ENCODE measurements at places on chromosomes 2 and 18.
A peak's percentile ranks its signal among the peaks of the same experiment; 100 is the strongest.

DNA sequence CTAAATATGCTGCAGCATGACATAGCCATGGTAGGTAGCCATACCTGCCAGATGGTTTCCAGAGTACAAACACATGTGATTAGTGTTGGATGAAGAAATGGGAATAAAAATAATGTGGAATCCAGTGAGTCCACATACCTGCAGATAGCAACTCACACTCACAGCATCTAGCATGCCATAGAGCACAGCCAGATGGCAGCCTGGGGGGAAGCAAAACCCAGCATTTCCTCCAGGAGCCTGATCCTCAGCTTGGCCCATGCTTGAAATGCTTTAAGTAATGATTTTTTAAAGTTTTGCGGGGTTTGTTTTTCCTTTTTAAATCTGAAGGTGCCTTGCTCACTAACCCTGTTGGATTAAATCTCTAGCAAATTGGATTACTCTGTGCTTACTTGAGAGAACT is 535.1 kb downstream of the STK39 start:
- no peak for DNase-seq

DNA sequence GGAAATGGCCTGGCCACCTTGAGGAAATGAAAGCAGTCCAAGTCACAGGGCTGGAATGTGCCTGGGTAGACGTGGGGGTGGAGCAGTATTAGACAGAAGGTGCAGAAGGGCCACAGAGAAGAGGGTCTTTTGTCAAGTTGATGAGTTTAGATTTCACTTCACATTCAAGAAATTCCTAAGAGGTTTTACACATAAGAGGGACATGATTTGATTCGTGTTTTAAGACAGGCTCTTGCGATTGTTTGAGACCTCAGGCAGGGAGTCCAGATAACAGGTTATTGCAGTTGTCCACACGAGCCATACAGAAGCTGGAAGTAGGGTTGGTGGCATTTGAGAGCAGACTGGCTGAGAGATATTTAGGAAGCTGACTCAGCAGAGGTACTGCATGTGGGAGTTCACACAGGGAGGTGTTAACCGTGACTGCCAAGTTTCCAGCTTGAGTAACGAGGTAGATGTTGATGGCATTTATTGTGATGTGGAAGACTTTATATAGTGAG is 64.6 kb downstream of the NEB start:
- DNase-seq: no peak

DNA sequence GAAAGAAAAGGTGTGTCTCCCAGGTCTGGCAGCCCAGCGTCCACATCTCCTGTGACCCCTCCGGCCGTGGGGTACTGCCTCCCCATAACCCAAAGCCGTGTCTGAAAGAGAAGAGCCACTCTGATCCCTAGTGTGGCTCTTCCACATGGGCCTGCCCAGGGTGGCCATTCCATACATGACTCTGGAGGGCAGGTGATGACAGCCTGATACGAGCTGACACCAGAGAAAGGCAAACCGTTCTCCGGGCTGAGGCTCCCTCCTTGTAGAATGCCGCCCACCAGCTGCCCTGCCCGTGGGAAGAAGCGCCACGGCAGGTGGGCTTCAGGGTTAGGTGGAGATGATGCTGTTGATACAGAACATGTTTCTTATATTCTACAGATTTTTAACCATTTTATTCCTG is 451.6 kb upstream of the SALL3 start:
- DNase-seq: no peak

DNA sequence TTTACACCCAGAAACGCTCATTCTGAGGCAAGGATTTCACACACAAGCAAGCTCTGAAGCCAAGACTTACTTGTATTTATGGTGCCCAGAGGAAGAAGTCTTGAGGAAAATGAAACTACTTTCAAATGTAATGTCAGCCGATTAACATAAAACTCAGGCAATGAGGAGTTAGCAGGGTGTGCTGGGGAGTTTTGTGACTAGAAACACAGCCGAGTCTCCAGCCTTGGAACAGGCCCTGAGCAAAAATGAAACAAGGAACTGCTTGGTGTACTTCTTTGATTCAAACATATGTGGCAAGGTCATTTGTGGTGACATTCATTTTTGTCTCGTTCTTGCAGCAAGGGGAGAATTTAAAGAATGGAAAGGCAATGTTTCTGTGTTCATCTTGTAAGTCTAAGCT is 4.5 kb downstream of the DYTN start:
- no peak for DNase-seq

DNA sequence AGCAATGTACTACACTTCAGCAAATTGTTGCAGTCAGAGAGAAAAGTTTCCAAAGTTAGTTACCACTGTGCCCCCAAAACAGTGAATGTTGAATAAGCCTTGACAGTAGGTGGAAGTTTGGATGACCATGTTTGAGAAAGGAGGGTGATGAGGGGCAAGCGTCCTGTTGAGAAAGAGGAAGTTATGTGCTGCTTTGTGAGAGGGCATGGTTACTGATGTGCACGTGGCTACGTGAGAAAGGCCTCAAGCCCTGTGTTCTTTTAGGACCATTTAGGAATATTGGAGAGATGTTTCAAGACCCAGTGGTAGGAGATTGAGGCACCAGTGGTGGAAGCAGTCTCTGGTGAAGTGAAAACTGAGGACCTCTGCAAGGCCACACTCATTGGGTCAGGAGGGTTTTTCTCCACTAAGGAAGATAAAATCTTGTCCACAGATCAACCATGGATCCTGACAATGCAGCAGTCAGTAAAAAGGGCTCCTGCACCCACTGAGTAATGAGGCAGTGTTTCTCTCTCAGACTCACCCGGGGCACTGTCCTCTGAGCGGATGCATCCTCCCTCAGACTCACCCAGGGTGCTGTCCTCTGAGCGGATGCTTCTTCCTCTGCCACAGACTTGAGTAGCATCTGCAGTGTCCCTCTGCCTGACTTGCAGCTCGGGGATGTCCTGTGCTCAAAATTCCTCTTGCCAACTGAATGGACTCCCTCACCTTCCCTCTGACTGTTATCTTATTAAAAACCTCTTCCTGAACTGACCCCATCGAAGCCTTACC is 34.7 kb upstream of the ACTR3 start:
- no peak for DNase-seq

DNA sequence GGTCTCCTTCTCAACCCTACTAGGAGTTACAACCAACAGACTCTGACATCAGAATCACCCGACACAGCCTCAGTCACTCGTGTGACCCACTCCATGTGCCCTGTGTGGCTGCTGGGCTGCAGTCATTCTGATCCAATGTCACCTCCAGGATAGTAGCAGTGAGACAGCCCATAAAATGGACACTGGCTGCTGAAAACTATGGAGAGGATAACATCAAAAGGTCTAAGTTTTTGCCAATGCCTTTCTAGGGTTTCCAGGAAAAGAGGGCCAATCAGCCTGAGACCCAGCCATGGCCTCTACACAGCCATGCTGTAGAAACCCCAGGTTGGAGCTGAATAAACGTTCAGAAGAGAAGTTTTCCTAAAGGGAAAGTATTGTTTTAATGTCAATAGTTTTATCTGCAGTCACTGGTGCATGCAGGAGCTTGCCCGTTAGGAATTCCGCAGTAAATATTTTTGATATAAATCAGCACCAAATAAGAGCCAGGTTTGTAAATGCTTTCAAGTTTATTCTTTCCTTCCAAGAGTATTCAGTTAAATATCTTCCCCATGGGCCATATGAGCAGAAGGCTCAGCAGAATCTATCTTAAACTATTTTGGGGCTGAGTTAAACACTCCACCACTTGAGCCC is 92.2 kb upstream of the PID1 start:
- no peak for DNase-seq

DNA sequence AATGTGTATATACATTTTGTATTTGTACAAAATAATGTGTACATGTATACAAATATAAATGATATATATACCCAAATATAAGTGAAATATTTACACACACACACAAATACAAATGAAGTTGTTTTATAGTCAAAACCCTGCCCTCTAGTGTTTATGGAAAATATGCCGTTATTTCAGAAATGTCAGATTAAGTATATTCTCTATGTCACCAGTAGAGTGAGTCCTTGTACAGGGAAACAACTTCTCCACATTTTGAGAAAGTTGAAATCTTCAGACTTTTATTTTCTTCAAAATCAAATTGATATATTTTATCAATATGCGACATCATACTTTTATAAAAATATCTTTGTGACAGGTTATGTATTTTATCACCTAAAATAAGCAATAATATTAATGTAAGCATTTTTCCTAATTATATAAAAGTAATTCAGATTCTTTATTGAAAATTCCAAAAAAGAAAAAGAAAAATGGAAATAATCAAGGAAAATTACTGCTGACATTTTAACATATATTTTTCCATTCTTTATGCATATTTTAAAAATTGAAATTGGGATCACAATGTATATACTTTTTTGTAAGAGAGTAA is 22.4 kb downstream of the ARL6IP6 start:
- DNase-seq: peak; percentile 43

DNA sequence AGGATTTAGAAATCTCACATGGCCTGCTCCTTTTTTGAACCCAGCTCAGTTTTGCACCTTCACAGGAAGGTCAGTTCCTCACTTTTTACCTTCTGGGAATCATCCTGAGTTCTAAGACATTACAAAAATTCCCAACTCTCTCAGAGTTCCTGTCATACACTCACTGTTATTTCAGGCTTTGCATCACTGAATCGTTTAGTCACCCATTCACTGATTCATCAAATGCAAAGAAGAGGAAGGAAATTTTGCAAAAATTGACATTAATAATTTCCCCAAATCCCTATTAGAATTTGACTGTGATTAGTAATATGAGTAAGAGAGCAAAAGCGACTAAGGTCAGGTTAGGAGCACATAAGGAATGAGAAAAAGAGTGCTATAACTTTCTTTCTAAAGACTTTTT is 197.5 kb downstream of the PDE1A start:
- DNase-seq: no peak

DNA sequence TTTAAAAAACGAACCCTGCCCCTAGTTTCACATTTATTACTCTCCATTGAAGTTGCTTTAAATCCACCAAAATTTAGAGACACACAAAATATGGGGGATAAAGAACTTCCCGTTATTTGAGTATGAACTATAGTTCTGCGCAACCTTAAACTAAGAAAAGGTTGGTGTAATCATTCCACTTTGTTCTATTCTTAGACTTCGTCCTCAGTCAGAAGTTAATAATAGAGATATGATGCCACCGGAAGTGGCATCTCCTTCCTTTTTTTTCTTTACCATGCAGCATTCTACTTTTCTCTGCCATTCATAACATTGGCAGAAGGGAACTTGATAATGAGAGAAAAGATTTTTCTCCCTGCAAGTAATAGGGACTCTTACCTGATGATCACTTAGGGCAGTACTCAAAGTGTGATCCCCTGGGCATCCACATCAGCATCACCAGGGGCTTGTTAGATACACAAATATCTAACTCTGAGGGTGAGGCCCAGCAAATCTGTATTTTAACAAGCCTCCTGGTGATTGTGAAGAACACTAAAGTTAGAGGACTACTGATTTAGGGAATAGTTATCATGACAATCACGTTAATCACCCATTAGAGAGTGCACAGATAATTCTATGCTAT is 147.7 kb upstream of the DTNA start:
- no peak for DNase-seq

- peak; percentile 15 for DNase-seq
These were observed 328 bp downstream of the DTYMK start for GRCh38 chr2:241686324-241686649.

GRCh38 chr2:65026704-65027464 is 29.3 kb upstream of the CEP68 start:
- DNase-seq: no peak

DNA sequence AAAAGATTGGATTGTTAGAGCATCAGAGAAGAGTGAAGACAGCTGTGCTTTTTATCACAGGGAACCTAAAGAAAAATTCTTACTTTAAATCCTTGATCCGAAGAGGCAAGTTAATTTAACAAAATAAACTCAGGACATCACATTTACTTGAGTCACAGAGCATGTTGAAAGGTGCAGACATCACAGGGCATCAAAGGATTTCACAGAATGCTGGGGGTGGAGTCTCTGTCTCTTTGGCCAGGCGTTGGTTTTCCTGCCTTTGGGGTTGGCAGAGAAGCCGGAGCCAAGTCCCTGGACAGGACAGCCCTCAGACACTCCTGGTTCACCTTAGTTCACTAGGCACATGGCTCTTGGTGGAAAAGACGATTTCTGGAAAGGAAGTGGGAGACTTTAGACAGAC is 56.3 kb downstream of the SH3RF3 start:
- no peak for DNase-seq

GRCh38 chr2:39949131-39949530 is 170.1 kb upstream of the THUMPD2 start:
- no peak for DNase-seq

- DNase-seq: no peak
These were observed 140.2 kb downstream of the BCL11A start for GRCh38 chr2:60413069-60413813.

- DNase-seq: no peak
These were observed 9.6 kb downstream of the PTPRM start for GRCh38 chr18:7576685-7577084.

- no peak for DNase-seq
These were observed 7.0 kb downstream of the CROCC2 start for GRCh38 chr2:240912878-240913809.

DNA sequence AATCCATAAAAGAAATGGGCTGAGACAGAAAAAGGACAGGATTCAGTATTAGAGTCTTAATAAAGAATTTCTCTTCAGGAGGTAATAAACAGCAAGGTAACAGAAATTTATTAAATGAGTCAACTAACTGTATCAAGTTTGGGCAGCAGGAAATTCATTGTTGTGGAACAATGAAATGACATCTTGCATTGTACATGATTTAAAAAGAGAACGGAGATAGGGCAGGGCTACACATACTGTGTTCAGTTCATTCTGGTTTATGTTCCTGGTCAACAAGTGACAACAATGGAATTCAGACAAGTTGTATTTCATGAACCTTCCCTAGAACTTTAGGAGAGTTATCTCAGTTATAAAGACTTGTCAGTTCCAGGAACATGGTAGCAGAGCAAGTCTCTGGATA is 961.3 kb downstream of the SOCS6 start:
- no peak for DNase-seq

GRCh38 chr2:128505150-128505490 is 186.5 kb upstream of the HS6ST1 start:
- no peak for DNase-seq

DNA sequence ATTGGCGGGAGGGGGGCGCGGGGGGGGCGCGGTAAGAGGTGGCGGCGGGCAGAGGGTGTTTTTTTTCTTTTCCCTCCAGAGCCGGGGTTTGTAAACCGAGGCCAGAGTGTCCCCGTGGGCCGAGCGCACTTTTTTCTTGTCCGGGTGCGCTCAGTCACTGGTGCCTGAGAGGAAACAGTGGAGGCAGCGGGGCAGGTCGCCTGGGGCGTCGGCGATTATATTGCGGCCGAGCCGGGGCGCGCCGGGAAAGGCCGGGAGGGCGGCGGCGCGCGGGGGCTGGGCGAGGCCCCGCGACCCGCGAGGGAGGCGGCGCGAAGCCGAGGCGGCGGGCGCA is 275 bp downstream of the HOXD8 start:
- no peak for DNase-seq

Measured in CD4-positive, alpha-beta memory T cell (primary cell).